GM12865 (cell line): ENCODE measurements at places on chromosomes 12 and 14.

- no peak for DNase-seq
Observed at GRCh38 chr12:27303139-27304111, 29.2 kb upstream of the BMAL2 start.

DNA sequence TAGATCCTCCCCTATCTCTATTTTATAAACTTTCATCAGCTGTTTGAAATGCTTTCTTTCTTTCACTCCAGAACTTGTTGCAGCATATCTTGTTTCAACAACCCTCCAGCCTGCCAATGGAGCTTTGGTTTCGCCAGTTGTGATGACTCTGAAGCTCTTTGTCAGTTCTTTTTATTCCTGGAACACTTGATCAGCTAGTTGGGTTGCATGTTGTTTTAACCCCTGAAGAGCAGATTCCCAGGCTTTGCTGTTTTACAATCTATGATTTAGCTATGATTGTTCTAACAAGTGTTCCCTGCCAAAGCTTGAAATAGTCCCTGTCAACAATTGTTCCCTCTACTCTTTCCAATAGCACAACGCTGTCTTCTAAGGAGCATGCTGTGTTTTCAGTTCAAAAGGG, 50.6 kb upstream of the FUT8 start:
- DNase-seq = no peak

DNA sequence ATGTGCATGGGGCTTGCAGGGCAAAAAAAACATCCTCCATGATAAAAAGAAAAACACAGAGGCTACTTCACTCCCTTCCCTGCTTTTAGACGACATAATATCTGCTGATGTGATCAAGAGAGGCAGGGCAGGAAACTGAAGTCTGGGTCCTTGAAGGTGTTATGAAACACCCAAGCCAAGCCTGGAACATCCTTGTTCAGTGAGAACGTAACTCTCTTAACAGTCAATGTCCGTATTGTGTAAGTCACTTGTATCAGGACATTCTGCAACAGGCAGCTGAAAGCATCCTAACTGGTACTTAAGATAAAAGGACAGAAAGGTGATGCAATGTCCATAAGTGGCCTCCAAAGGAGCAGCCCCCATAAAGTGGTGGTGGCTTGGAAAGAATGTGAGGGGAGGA, 20.0 kb downstream of the KCNK10 start:
- DNase-seq = no peak

- no peak for DNase-seq
Observed at GRCh38 chr14:26596543-26597061, 1.2 kb downstream of the NOVA1 start.

DNA sequence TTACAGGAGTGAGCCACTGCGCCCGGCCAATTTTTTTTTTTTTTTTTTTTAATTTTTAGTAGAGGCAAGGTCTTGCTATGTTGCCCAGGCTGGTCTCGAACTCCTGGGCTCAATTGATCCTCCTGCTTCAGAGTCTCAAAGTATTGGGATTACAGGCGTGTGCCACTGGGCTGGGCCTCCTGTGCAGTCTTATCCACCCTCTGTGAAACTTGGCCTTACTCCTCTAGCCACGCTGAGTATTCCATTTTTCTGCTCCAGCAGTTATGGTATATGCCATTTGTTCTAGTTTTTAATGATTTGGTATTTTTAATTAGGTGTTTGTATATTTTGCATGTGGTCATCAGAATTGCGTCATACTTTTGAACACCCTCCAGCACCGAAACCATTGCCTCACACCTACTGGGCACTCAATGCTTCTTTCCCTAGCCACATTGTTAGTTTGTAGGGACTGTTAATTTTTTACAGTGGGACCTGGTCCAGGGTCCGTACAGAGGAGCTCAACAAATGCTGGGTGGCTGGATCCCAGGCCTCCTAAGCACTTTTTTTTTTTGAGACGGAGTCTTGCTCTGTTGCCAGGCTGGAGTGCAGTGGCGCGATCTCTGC, 11.4 kb downstream of the RIOX1 start:
- no peak for DNase-seq

DNA sequence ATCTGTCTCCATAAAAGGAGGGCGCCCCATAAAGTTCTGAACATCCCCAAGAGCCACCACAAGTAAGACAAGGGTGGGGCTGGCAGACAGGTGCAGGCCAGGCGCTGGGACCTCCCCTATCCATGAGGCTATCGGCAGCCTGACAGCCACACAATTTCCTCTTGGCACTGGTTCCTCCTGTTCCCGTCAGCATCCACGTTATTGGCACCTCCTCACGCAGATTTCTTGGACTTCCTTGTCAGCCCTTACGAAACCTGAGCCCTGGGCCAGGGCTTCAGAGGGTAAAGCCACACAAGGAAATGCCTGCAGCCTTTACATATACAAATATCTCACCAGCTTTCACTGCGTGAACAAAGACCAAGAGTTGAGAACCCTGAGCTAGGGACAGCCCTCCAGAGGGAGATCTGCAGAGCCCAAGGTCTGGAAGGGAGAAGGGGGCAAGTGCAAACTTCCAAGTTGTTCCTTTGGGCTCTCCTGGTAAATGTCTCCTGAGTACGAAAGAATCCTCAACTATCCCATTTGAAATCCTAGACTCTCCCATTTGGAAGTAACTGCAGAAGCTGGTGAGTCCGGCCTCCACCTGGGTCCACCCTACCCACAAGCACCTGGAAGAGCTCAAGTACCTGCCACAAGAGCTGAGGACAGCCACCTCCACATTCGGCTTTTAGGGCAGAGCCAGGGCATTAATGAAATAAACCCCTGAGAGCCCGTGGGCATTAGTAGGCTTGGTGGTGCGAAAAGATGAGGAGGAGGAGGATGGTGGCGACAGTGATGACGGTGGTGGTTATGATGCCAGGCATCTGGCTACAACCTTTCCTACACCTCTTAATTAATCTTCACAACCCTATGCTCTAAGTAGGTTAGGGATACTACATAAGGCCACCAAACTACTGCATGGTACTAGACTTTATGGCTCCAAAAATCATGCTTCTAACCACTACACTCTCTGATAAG, 5.5 kb upstream of the TC2N start:
- peak; percentile 32 for DNase-seq

- no peak for DNase-seq
Observed at GRCh38 chr12:103401421-103401820, 94.3 kb downstream of the C12orf42 start.

DNA sequence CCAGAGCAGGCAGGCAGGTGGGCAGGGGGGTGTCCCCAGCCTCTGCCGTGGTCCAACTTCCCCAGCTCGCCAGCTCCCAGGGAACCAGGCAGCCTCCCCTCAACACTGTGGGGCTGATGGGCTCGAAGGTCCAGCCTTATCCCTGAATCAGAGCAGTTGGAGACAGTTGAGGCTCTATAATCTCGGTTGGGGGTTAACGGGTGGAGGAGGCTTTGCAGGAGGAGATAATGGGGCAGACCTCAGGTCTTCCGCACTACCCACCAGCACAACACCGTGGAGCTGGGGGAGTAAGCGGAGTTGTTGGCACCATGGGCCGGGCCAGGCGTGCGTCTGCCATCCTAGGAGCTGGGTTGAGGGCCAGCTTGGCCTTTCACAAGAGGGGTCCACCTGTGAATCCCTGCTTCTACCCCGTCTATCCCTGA, 13.9 kb upstream of the HDAC7 start:
- DNase-seq = no peak

DNA sequence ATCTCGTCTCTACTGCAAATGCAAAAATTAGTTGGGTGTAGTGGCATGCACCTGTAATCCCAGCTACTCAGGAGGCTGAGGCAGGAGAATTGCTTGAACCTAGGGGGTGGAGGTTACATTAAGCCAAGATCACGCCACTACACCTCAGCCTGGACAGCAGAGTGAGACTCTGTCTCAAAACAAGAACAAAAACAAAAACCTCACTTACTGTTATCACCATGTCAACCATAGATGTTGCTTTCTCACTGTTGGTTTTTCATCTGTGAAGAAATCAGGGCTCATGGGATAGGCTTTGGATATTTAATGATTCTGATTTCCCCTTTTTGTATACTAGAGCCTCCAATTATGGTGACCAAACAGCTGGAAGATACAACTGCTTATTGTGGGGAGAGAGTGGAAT, 49.7 kb upstream of the CHPT1 start:
- DNase-seq = no peak

- DNase-seq = no peak
Observed at GRCh38 chr12:81722004-81722403, 37.1 kb downstream of the PPFIA2 start.

- DNase-seq = no peak
Observed at GRCh38 chr14:80390906-80391305, 179.6 kb upstream of the DIO2 start.

GRCh38 chr12:63034601-63035000, 99.7 kb upstream of the PPM1H start:
- no peak for DNase-seq

DNA sequence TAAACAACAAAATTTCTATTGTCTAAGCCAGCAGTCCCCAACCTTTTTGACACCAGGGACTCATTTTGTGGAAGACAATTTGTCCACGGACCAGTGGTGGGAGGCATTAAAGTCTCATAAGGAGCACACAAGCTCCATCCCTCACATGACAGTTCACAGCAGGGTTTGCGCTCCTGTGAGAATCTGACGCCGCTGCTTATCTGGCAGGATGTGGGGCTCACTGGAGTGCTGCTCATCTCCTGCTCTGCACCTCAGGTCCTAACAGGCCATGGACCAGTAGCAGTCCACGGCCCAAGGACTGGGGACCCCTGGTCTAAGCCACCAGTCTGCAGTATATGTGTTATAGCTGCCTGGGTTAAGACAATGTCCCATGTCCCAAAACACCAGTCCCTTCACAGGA, 27.2 kb downstream of the VCPKMT start:
- DNase-seq = no peak
